ENCODE measurements at places on chromosomes 7 and 10.

GRCh38 chr7:132581431-132581830 lies 5.2 kb upstream of the PLXNA4 start:
- no peak for DNase-seq

DNA sequence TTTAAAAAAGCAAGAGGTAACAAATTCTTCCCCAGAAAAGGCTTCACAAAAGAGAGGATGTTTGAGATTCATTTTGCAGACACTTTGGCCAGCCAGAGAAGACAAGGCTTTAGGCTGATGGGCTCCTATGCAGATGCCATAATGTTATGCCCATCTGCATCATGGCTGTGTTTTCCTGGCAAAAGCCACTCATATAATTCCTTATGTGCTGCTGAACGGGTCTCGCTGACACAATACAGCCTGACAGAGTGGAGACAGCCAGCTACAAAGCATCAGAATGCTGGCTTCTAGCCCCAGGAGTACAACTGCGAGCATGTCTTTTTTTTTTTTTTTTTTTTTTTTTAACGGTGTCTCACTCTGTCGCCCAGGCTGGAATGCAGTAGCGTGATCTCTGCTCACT lies 1157.4 kb upstream of the AUTS2 start:
- DNase-seq: no peak

DNA sequence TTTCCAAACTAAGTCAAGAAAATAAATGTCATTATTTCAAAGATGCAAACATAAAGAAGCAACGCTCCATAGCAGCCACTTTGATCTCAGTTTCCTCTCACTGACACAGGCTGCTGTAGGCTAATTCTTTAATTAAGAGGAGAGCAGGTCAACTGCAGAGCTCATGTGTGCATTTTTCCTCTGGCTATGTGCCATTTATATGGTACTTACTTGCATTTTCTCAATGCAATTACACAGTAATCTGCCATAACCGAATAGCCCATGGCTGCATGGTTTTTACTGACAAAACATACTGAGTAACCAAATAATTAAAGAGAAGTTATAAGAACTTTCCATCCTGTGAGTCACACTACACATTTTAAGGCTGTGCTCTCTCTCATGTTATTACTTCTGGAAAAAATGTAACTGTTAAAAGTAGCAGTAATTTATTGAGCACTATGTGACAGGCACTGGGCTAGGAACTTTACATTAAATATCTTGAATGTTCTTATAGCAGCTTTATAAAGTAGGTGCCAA lies 122.0 kb downstream of the ELAPOR2 start:
- DNase-seq: no peak

- no peak for DNase-seq
Observed at GRCh38 chr7:100571829-100572116, 1.9 kb downstream of the SAP25 start.

DNA sequence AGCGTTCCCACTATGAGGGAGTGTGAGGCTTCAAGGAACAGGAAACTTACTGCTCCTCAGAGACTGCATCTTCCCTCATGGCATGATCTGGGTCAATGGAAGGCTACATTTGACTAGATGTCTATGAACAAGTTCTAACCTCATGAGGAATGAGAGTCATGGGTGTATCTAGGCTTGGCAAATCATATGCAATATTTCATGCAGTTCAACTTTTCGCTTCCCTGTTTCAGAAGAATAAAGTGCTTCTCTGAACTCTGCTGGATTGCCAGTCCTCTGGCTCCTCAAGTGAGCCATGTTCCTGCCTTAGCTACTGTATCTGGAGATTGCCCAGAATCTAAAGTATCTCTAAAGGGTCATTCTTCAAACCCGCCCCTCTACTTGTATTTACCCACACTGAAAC lies 54.3 kb upstream of the SEMA3A start:
- DNase-seq: no peak

- DNase-seq: no peak
Observed at GRCh38 chr7:78279032-78279431, 480.5 kb downstream of the PHTF2 start.

DNA sequence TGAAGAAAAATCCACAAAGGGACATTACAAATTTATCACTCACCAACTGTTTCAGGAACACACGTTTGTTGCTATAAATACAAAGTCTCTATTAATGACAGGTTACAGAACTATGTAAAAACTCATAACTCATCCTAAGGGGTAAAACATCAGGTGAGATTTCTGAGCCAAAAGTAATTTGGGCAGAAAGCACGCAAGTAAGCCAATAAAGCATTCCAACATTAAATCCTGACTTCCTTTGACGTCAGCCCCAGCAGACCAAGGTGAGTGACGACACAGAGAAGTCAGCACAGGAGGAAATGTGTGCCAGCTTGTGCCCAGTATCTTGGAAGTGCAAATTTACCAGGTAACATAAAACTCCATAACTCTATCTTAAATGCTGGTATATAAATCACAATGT lies 45.7 kb downstream of the IMMP2L start:
- DNase-seq: no peak

DNA sequence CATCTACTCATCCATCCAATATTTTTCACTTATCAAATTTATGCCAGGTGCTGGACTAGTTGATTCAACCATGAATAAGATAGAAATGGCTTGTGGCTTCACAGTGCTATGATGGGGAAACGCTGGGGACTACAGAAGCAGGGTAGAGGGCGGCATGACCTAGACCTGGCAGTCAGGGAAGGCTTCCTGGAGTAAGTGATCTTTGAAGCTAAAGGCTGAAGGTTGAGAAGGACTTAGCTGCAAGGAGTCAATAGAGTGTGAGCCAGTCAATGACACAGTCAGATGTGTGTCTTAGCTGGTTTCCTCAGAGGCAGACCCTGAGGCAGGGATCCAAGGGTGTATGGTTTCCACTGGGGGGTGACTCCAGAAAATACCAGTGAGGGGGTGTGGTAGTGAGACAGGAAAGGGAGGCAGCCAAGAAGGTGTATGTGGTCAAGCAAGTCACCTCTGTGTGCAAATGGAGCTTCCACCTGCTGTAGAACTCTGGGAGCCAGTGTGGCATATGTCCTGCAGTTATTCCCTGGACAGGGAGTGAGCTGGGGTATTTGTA lies 10.3 kb downstream of the PRF1 start:
- DNase-seq: no peak
